ENCODE measurements at places on chromosomes 1 and 21. TPM values are rescaled to one million over a fixed set of nuclear protein-coding genes. Genes with fewer than 3 reads are reported as not detected.

Gene FCGR2B
- 0.07 TPM for total RNA-seq

Gene MMEL1
- 0.44 TPM for total RNA-seq

Gene TNFRSF9
- total RNA-seq, result 273 TPM

Gene HSF2BP
- total RNA-seq, result 0.53 TPM

Gene RIMKLA
- total RNA-seq, result 2.0 TPM

Gene GPR157
- total RNA-seq, result 4.7 TPM

Gene CAPN9
- not detected for total RNA-seq

Measured in CD8-positive, alpha-beta memory T cell (primary cell).